Stimulated activated CD8-positive, alpha-beta memory T cell treated with anti-CD3 and anti-CD28 coated beads, Interleukin-4, amount 100 ng/mL, for 1 hour (primary cell): ENCODE measurements at places on chromosomes 2 and 18.

DNA sequence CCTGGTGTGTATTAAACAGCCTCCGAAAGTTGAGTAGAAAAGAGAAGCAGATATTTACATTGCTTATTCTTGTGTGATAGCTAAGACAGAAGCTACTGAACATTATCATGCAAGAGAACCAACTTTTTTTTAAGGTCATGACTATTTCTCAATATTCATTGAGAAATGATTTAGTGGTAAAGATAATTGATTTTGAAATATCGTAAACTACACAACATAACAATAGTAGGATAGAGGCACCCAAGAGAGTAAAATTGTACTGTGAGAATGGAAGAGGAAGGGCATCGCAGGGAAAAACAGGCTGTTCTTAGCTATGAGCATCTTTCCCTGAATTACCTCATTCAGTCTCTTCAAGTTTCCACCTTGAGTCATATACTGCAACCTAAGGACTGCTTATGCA lies 25.2 kb downstream of the HRH4 start:
- no peak for DNase-seq

- no peak for DNase-seq
Observed at GRCh38 chr2:81853341-81853740, 1548.8 kb upstream of the LRRTM1 start.

GRCh38 chr2:2117923-2118322 lies 213.2 kb downstream of the MYT1L start:
- no peak for DNase-seq

DNA sequence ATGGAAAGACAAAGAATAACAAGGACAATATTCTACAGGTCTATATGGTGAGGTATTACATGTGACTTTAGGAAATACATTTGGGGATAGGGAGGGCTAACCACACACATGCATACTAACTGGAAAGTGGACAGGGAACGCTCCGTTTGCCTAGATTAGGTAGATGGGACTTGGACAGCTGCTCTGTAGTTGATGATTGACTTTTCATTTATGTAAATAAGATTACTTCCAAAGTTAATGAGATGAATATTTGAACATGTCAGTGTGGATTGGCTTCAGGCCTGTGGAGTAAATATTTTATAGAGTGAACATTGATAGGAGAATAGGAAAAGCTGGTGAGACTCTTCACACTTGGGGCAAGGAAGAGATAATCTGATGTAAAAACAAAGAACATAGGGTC lies 142.0 kb downstream of the NCK2 start:
- no peak for DNase-seq

GRCh38 chr2:168949324-168949723 lies 48.2 kb downstream of the G6PC2 start:
- DNase-seq = no peak

GRCh38 chr2:19261061-19261460 lies 97.4 kb downstream of the OSR1 start:
- no peak for DNase-seq

DNA sequence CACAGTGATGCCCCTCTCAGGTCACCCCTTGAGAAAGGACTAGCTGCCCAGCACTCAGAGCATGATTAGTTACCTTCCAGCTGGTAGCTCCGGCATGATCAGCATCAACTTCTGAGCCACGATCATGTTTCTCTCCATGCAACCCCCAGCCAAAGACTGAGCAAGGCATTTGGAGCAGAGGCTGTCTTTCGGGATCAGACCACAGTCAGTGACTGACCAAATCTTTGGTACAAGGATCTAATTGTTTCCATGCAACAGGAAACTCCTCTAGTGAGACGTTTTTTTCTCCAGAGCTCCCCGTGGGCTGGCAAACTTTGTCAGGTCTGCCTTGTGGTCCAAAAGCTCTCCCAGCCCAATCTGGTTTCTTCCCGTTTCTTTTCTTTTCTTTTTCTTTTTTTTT lies 244.3 kb downstream of the METTL4 start:
- no peak for DNase-seq

DNA sequence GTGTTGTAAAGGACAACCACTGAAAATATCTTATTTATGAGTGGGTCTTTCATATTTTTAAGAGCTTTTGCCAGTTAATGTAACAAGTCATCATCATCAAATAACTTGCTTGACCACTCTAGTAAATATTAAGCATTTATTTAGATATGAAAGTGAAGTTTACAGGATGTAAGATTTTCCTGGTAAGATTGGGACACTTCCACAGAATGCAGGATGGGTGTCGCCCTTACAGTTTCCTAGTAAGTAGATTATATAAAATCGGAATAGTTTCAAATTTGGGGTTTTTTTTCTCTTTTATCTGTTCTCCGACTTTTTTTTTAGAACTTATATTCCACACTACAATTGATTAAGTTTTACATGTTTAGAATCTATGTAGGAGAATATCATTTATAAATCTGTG lies 14.8 kb upstream of the SLC40A1 start:
- no peak for DNase-seq

DNA sequence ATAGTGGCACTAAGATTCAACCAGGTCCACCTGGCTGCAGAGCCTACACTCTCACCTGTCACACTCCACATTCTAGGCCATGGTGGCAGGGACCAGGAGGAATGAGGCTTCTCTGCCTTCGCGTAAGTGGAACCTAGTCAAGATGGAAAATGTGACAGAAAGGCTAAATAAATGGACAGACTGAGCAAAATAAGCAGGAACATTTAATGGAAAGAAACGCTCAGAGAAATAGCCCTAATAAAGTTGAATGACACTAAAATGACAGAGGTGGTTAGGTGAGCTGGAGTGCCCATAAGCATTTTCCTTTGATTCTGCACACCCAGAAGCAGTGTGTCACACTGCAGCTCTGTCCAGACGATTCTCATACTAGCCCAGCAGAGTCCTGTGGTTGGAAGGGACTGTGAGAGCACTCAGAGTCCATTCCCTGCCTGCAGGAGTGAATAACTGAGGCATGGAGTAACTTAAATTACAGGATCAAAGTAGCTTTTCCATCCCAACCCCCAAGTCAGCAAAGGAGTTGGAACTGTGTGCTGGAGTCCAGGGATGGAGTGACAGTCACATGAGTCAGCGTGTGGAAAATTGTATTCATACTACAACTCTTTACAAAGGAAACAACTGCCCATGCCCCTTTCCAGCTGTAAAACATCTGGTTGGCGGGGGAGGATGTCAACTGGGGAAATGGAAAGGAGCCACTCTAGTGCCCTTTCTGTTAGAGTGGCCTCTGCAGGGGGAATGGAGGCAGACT lies 105.4 kb upstream of the LGALSL start:
- DNase-seq = no peak

DNA sequence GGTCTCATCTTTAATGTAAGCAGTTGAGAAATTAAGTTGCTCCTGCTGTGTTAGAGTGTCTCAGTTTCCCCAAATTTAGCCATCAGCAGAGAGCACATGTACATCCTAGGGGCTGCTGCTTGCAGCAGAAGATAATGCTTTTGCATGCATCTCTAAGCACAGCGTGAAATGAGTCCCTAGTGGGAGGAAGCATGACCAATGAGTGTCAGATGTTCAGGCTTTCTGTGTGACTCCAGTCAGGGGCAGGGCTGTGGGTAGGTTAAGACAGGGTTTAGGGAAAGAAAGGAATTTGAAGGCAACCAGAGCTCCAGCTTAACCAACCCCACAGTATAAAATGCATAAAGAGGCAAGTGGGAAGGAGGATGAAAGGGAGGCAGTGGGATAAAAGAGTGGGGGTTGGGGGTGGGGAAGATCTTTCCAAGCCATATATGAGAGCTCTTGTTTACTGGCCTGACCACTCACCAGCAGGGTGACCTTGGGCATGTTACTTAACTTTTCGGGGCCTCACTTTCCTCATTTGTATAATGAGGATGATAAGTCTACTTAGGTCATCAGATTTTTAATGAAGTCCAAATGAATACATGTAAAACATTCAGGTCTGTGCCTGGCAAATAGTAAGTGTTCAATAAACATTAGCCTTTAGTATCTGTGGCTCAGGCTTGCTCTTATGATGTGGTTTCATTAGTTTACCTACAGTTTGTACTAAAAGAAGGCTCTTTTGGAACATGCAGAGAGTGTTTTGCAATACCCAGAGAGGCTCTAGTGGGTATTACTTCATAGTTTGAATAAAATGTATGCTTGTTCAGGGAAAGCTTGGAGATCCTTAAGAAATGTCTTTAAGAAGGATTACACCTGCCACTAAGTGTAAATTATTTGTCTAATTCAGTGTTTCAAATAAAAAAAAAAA lies 42.7 kb upstream of the PELI1 start:
- DNase-seq = no peak

DNA sequence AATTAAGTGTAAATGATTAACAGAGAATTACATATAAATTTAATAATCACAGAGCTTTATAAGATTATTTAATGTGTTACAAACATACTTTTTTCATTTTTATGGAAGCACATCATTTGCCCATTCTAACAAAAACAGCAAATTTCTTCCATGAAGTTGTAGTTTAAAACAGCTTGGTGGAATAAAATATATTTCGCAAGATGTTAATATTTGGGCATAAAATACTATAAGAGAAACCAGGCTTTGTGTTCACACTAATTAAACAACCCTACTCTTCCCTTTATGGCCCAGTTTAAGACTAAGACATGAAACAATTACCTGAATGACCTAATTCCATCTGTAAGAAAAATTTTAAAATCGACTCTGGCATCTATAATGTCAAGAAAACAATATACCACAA lies 69.4 kb downstream of the LNPK start:
- DNase-seq = no peak

GRCh38 chr2:430291-431040 lies 142.6 kb upstream of the ALKAL2 start:
- DNase-seq = no peak

DNA sequence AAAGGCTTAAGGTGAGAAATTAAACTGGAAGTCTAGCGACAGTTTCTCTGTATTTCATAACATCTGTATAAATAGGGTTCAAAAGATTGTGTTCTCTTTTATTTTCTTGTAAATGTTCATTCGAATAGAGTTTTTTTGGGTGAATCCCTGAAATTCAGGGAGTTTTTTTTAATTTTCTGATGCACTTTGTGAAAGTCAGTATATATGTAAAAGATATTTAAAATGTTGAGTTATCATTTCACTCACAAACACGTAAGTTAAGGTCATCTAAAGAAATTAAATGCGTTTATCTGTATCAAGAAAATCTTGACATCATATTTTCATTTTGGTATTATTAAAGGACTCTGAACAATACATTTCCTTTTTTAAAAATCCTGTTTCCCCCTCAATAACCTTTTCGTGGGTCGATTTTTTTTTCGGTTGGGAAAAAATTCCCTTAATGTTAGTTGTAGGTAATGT lies 3.4 kb downstream of the SP9 start:
- DNase-seq = no peak

- DNase-seq = no peak
Observed at GRCh38 chr2:66447677-66448076, 12.8 kb downstream of the MEIS1 start.

DNA sequence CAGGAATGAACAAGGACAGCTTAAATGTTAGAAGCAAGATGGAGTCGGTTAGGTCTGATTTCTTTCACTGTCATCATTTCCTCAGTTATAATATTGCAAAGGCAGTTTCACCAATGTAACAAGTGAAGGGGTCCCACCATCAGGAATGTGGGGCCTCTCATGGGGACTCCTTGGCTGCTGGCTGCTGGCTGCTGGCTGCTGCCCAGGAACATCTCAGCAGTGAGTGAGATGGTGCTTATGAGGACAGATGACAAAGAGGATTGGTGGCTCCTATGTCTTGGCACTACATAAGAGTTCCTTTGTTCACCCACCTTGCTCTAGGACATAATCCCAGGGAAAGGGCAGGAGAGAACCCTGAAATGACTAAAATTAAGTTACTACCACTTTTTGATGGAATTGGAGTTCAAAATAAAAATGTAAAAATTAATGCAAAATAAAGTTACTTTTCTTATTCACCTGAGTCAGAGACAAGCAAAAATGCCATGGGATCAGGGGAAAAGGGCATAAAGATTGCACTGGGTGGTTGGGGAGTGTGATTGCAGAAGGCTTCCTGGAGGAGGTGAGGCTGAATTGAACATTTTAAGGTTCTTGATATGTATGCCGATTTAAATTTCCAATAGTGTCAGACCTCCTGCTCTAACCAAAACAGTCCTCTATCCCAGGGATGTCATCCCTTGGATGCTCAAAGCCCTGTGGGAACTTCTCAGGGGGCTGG lies 23.4 kb downstream of the TMEM177 start:
- DNase-seq = no peak

GRCh38 chr2:74290466-74291217 lies 52.6 kb downstream of the SLC4A5 start:
- DNase-seq = no peak

GRCh38 chr2:122326471-122326870 lies 571.0 kb downstream of the TSN start:
- DNase-seq = no peak

DNA sequence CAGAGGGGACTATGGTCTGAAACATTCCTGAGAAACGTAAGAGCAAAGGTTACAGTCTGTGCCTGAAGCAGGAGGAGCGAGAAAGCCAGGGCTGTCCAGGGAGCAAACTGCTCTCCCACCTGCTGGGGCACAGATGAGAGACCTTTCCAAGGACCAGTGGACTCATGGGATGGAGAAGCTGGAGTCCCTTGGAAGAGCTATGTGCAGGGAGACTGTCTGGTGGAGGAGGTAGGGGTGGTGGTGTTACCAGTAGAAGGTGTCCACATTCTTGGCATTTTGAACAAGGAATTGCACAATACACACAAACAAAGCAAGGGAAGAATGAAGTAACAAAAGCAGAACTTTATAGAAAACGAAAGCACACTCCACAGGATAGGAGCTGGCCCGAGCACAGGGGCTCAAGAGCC lies 97.9 kb upstream of the CYRIA start:
- DNase-seq = no peak

DNA sequence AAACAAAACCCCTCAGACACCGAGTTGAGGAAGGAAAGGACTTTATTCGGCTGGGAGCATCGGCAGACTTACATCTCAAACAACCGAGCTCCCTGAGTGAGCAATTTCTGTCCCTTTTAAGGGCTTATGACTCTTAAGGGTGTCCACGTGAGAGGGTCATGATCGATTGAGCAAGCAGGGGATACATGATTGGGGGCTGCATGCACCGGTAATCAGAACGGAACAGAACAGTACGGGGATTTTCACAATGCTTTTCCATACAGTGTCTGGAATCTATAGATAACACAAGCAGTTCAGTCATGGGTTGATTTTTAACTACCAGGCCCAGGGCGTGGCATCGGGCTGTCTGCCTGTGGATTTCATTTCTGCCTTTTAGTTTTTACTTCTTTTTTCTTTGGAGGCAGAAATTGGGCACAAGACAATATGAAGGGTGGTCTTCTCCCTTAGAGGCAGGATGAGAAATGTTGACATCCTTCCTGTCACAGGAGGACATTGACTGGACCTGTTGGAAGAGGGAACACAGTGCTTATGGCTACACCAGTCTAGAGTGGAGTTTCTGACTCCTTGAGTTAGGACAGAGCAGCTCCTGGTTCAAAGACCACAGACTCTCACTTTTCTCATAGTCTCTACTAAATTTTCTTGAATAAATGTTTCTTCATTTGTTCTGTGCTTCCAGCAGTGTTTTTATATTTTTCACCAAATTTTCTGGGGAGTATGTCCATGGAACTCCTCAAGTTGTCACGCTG lies 35.8 kb downstream of the SPOPL start:
- no peak for DNase-seq
